MCF 10A (cell line): ENCODE measurements at places on chromosomes 7 and 10.
A peak's percentile ranks its signal among the peaks of the same experiment; 100 is the strongest.

DNA sequence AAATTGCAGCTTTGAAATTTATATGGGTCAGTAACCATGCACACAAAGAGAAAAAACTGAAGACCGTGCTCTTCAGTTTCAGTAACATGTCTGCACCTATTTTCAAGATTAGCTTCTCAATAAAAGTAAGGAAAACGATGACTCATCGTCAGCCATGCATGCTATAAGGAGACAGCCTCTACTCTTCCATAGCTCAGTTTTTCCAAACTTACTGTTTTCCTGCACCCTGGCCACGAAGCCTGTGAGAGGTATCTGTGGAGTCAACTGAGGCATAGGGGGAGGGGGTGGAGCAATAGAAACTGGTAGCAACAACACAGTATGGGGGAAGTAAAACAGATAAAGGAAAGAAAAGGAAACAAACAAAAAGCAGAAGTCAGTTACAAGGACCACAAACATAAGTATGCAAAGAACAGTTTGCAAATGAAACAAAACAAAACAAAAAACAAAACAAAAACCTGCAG lies 58.0 kb downstream of the PDSS1 start:
- peaks cover 45% of the 10 kb centered on the region for H3K36me3 ChIP-seq
- H3K4me3 ChIP-seq, result no peak overlapping the region
- peak; percentile 65 for DNase-seq
- peaks cover 6% of the 10 kb centered on the region for H3K4me1 ChIP-seq
- H3K27me3 ChIP-seq, result no peaks in the 10 kb centered on the region

DNA sequence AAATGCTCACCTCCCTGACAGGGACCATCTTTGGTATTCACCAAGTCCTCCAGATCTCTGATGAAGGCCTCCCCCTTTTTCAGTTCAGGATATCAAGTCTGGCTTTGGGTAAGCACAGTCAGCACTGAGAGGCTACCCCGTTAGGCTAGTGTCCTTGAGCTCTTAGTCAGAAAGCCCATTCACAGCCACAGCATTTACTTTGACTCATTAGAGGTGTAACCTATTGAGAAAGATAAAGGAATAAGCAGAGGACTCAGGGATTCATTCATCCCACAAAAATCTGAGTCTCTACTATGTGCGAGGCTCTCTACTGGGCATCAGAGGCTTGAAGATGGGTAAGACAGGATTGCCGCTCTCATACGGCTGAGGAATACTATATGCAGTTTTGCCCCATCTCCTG lies 14.0 kb upstream of the RAMP3 start:
- H3K27ac ChIP-seq, result no peak overlapping the region
- H3K36me3 ChIP-seq, result peaks cover 6% of the 10 kb centered on the region
- DNase-seq, result peak; percentile 13
- no peaks in the 10 kb centered on the region for H3K4me1 ChIP-seq
- H3K27me3 ChIP-seq, result peaks cover 44% of the 10 kb centered on the region

DNA sequence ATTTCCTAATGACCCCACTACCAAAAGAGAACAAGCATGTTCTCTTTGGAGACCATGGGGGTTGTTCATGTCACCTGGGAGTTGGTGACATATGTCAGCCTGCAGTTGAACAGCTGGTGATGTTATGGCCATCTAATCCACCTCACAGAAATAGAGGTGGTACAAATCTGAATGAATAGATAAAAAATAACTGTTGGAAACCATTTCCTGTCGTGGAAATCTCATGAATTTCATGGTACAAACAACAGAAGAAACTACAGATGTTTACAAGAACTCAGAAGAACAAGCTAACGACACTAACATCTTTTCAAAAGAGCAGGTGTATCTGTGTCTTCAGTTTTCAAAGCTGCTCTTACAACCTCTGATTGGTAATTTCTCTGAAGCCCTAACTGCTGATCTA lies 81.3 kb downstream of the RAPGEF5 start:
- H3K27me3 ChIP-seq, result no peaks in the 10 kb centered on the region
- H3K36me3 ChIP-seq, result no peaks in the 10 kb centered on the region
- no peak overlapping the region for H3K4me3 ChIP-seq
- no peak for DNase-seq
- no peak overlapping the region for H3K27ac ChIP-seq

GRCh38 chr10:78278058-78278404 lies 244.4 kb downstream of the RPS24 start:
- no peak for DNase-seq
- no peaks in the 10 kb centered on the region for H3K4me1 ChIP-seq
- H3K36me3 ChIP-seq, result no peaks in the 10 kb centered on the region

- H3K27ac ChIP-seq, result peak overlapping the region; percentile 25
- H3K36me3 ChIP-seq, result peaks cover 45% of the 10 kb centered on the region
- H3K27me3 ChIP-seq, result no peaks in the 10 kb centered on the region
- DNase-seq, result peak; percentile 58
- H3K4me3 ChIP-seq, result no peak overlapping the region
Measured at GRCh38 chr7:24851786-24852185, 94.5 kb upstream of the GSDME start.

DNA sequence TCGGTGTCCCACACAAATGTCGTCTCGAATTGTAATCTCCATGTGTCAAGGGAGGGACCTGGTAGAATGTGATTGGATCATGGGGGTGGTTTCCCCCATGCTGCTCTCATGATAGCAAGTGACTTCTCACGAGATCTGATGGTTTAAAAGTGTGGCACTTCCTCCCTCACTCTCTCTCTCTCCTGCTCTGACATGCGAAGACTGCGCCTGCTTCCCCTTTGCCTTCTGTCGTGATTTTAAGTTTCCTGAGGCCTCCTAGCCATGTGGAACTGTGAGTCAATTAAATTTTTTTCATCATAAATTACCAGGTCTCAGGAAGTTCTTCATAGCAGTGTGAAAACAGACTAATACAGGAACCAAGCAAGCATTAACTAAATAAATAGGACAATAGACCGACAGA lies 229.1 kb downstream of the GFRA1 start:
- no peak overlapping the region for H3K4me3 ChIP-seq
- no peak for DNase-seq
- H3K27ac ChIP-seq, result no peak overlapping the region
- H3K4me1 ChIP-seq, result peaks cover 10% of the 10 kb centered on the region
- no peaks in the 10 kb centered on the region for H3K27me3 ChIP-seq

- H3K4me1 ChIP-seq, result peaks cover 6% of the 10 kb centered on the region
- no peaks in the 10 kb centered on the region for H3K36me3 ChIP-seq
- H3K27me3 ChIP-seq, result no peaks in the 10 kb centered on the region
- no peak overlapping the region for H3K4me3 ChIP-seq
Measured at GRCh38 chr10:28215930-28216329, 86.9 kb downstream of the MPP7 start.

DNA sequence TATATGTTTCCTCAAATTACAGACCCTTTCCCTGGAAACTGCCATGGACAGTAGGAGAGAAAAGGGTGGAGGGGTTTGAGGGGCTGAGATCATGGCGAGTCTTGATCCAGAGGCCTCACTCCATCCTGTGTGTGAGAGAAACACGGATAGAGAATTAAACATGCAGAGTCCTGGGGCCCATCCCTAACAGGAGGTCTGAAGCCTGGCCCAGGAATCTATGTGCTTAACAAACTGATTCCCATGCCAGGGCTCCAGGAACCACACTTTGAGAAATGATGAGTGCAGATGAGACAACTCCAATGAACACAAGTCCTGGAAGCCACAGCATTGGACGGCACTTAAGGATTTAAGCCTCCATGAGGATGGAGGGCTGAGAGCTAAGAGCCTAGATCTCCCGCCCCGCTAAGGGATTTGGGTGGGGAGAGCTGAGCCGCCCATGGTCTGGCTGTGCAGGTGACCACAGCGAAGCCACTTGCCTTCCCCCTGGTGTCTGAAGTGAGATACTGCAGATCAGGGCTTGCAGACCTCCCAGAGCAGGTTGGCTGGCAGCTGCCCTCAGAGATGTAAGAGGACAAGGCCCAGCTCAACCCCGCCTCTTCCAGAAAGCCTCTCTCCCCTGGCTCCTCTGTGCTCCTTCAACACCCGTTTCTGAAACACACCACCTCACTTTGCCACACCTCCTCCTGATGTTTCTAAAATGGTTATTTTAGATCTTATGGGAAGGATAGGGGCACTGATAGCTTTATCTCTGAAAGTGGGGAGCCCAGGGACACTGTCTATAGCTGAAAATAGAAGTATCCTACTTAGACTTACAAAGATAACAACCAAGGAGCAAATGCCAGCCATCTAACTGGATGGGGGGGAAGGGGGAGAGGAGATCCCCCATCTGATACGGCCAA lies 24.8 kb upstream of the EIF5AL1 start:
- H3K4me1 ChIP-seq, result peaks cover 15% of the 10 kb centered on the region
- H3K36me3 ChIP-seq, result no peaks in the 10 kb centered on the region
- peak; percentile 68 for DNase-seq
- H3K4me3 ChIP-seq, result no peak overlapping the region

- H3K4me3 ChIP-seq, result no peak overlapping the region
- no peaks in the 10 kb centered on the region for H3K36me3 ChIP-seq
- DNase-seq, result no peak
- H3K27me3 ChIP-seq, result no peaks in the 10 kb centered on the region
- no peaks in the 10 kb centered on the region for H3K4me1 ChIP-seq
- H3K27ac ChIP-seq, result no peak overlapping the region
Measured at GRCh38 chr10:133110133-133110532, 22.4 kb downstream of the ADGRA1 start.

DNA sequence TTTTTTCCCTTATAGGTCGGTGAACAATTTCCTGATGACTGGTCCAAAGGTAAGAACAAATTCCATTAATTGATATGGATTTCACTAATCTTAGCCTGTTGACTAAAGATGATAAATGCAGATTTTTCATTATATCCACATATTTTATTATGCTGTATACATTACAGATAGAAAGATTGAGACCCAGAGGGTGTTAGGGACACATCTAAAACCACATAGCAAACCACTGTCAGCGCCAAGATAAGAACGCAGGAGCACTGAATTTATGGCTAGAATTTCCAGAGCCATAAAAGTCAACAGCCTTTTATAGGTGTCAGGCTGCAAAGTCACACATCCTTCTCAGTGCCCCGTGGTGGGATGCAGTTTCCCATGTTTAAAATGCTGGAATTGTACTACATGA lies 16.2 kb downstream of the WNT8B start:
- no peak overlapping the region for H3K27ac ChIP-seq
- no peak for DNase-seq
- peaks cover 40% of the 10 kb centered on the region for H3K27me3 ChIP-seq
- H3K36me3 ChIP-seq, result no peaks in the 10 kb centered on the region
- no peak overlapping the region for H3K4me3 ChIP-seq

DNA sequence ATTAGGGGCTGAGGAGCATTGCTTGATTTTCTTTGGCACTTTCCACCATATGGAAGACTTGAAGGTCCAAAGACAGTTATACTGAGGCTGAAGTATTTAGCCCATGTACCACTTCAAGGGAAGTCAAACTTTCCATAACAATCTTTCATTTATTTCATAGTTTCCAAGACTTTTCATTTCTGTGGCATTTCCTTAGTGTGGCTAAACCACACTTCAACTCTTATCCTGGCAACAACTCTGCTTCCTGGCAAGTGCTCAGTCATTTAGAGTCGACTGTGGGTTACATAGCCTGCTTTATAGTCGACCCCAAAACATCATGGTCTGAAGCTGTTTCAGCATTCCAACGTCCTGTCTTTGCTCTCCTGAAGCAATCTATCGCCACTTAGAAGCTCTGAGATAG lies 343.0 kb upstream of the SEMA3D start:
- H3K4me1 ChIP-seq, result no peaks in the 10 kb centered on the region
- no peak overlapping the region for H3K4me3 ChIP-seq
- DNase-seq, result no peak
